Tongue (tissue), 3 donors: ENCODE measurements at places on chromosomes 12 and 14. TPM values are rescaled to one million over a fixed set of nuclear protein-coding genes. Genes with fewer than 3 reads are reported as not detected.

- DNase-seq = peak; percentile 79
Measured at GRCh38 chr14:68147303-68147702, 327.7 kb downstream of the RAD51B start.

- no peak for DNase-seq
Measured at GRCh38 chr12:112846619-112847018, 55.1 kb downstream of the RPH3A start.

GRCh38 chr12:39840422-39840821, 220.8 kb upstream of the ABCD2 start:
- DNase-seq = no peak

DNA sequence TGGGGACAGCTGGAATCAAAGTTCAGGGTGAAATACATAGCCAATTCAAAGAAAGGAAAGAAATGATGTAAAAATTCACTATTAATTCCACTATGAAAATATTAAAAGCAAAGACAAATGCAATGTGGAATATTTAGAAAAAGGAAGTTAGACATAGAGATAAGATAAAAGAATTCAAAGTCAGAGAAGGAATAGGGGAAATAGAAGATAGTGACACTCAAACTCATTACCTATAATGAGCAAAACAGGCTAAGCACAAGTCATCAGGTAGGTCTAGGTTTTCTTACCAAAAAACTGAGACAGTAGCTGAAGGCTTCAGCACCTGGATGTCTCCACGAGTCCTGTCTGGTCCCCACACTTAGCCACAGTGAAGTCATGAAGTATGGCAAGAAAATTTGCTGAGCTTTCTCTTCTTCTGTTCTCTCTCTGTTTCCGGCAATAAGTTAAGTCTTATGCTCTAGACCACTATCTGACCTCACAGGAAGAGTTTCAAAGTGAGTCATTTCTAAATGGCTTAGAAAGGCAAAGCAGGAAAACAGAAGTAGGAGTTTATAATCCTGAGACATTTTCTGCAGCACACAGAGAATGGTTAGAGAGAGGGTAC, at the start of gene C3AR1:
Gene C3AR1 (minus strand): TSS at position 369 of the 604 bp plus-strand sequence. CDS start 6,174 bp downstream, outside the sequence.
- DNase-seq = peak; percentile 8

DNA sequence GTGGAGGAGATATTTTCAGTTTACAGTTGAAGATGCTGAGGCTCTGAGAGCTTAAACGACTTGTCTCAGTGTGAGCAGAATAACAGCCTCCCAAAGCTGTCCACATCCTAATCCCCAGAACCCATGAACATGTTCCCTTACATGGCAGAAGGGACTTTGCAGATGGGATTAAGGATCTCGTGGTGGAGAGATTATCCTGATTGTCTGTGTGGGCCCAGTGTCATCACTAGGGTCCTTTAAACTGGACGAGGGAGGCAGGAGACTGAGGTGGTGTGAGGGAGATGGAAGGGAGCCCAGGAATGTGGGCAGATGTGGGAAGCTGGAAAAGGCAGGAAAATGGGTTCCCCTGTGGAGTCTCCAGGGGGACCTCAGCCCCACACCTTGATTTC, 9.6 kb upstream of the KRT80 start:
- no peak for DNase-seq

The CCDC38 gene
- total RNA-seq = not detected

The SLC5A8 gene
- total RNA-seq = 0.41 TPM
